ENCODE measurements at places on chromosomes 4 and X. TPM values are rescaled to one million over a fixed set of nuclear protein-coding genes. Genes with fewer than 3 reads are reported as not detected.

DNA sequence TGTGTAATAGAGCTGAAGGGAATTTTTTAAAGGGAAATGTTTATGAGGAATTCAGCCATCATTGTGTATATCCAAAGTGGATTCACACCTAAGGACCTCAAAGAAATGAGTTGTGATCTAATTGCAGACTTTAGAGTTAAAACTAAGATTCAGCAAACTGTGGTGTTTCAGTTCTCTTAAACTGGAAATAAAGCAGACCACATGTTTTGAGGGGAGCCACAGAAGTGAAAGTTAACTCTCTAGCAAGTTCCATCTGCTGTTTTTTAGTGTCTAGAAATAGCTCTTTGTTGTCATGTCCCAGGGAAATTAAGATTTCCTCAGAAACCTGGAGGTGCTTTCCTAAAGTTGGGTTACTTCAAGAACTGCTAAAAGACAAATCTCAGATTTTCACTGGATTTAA is 97.3 kb upstream of the DDX3X start:
- no peaks in the 10 kb centered on the region for H3K27me3 ChIP-seq
- peaks cover 13% of the 10 kb centered on the region for H3K36me3 ChIP-seq
- no peaks in the 10 kb centered on the region for H3K4me1 ChIP-seq
- no peak for DNase-seq
- no peak overlapping the region for H3K27ac ChIP-seq

DNA sequence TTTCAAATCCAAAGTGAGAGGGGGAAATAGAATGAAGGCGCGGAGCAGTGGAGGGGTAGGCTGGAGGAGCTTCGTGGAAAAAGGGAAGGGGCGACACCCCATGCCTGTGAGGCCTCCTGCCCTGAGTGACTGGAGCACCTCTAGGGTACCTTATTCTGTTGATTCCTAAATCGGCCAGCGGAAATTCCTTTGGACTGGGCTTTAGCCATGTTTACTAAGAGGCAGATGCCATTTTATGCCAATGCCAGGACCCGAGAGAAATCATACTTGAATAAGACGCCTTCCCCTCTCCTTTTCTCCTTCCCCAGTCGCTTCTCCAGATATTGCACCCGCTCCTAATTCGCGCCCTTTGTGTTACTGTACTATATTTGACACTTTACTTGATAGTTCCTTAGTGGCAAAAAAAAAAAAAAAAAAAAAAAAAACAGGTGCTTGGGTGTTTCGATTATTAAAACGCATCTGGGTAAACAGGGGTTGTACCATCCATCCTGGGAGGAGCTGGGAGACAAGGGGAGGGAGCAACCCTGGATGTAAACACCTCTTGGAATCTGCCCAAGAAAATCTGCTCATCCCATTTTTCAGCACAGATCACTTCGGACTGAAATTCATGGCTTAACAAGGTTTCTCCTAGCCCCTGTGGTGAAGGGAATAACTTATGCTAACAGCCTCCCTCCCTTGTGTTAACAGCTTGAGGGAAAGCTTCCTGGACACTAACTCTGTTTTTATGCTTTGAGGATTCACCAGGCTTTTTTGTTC is 1.5 kb downstream of the BMP3 start:
- H3K36me3 ChIP-seq = no peaks in the 10 kb centered on the region
- DNase-seq = no peak
- H3K4me1 ChIP-seq = peaks cover 8% of the 10 kb centered on the region
- H3K4me3 ChIP-seq = peak overlapping the region; percentile 55
- no peaks in the 10 kb centered on the region for H3K27me3 ChIP-seq

Gene SFRP2
- total RNA-seq = 56.2 TPM

GRCh38 chr4:119690871-119691270 is 62.3 kb upstream of the PDE5A start:
- peaks cover 3% of the 10 kb centered on the region for H3K4me1 ChIP-seq
- no peaks in the 10 kb centered on the region for H3K27me3 ChIP-seq
- H3K36me3 ChIP-seq = no peaks in the 10 kb centered on the region
- H3K4me3 ChIP-seq = no peak overlapping the region

- no peaks in the 10 kb centered on the region for H3K4me1 ChIP-seq
- no peaks in the 10 kb centered on the region for H3K27me3 ChIP-seq
- H3K4me3 ChIP-seq = no peak overlapping the region
- H3K36me3 ChIP-seq = no peaks in the 10 kb centered on the region
These were observed 435.8 kb upstream of the CPEB2 start for GRCh38 chr4:14566518-14566917.
